Esophagus squamous epithelium (tissue), 5 donors: ENCODE measurements at places on chromosomes 3 and 15. TPM values are rescaled to one million over a fixed set of nuclear protein-coding genes. Genes with fewer than 3 reads are reported as not detected.
A peak's percentile ranks its signal among the peaks of the same experiment; 100 is the strongest.

The ADAMTS9 gene
- total RNA-seq: 15.1 TPM

The GADL1 gene
- not detected for total RNA-seq

The CSPG4 gene
- 5.6 TPM for total RNA-seq

The CSTA gene
- 2,581 TPM for total RNA-seq

The SPTBN5 gene
- total RNA-seq: 1.9 TPM

The CCR8 gene
- not detected for total RNA-seq

The NAALADL2 gene
- 0.85 TPM for total RNA-seq

The EXD1 gene
- not detected for total RNA-seq

The JAGN1 gene
- 38.8 TPM for total RNA-seq

DNA sequence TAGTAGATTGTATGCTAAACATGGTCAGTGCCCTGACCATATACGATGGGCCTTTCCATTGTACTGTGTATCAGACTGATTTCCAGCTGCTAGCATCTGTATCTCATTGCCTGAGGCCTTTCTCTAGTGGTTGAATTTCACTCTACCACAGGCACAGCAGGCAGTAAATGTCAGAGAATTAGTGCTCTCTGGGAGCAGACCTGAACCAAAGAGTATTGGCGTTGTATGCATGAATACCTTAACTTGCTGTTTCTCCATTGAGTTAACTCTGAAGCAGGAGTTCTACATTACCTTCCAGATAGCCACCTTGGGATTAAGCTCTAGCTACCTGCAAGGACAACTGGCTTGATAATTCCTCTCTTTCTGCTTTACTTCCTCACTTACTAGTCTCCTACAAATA, 439.2 kb upstream of the EPHA3 start:
- no peak for DNase-seq

GRCh38 chr15:39459548-39459947, 121.3 kb upstream of the THBS1 start:
- DNase-seq: no peak

- no peak for DNase-seq
Observed at GRCh38 chr3:70518356-70518755, 205.9 kb upstream of the MDFIC2 start.

GRCh38 chr3:28039829-28040228, 201.6 kb upstream of the CMC1 start:
- no peak for DNase-seq

DNA sequence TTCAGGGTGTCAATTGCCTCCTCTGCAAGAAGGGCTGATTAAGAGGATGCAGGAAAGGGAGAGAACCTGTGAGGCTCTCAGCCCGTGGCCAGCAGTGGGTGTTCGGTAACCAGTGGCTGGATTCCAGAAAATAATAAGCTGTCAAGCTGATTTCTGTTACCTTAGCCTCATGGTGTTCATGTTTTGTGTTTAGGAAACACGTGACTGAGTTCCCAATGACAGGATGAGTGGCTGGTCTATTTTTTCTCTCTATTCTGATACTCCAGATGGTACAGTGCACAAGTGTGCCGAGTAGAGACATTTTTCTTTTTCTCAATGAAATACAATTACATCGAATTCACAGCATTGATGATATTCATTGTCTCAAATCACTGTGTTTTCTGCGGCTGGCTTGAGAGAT, 43.6 kb downstream of the EDEM1 start:
- no peak for DNase-seq

DNA sequence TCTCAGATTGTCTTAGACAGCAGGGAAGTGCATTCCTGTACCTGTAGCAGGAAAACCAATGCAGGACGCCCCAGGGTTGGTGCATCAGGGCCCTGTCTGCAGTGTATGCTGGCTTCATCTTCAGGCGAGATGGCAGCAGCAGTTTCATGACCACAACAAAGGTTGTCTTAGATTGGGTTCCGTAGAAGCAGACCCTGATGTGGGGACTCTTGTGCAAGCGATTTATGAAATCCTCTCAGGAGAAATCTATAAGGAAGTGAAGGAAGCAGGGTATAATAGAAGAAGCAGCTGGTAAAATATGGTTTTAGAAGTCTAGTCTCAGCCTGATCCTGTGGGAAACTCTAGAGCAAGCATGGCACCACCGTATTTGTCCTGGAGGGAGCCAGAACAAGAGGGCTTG, 25.0 kb downstream of the DNAH1 start:
- no peak for DNase-seq

GRCh38 chr15:26325495-26325894, 447.4 kb downstream of the GABRB3 start:
- no peak for DNase-seq

DNA sequence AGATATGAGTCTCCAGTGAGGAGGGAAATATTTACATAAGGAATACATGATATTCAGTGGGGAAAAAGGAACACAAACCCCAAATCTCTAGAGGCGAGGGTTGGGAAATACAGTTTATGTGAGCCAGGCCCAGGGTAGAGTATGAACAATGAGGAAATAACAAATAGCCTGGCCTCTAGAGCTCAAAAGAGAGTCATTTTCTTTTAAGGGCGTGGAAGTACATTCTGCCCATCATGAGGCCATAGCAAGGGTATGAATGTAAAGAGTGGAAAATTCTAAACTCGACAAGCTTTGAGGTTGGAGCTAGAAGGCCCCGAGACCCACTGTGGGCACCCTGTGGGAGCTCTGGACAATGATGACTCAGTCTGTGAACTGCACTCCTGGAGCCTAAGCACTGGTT, 27.8 kb upstream of the IGF2BP2 start:
- DNase-seq: no peak

DNA sequence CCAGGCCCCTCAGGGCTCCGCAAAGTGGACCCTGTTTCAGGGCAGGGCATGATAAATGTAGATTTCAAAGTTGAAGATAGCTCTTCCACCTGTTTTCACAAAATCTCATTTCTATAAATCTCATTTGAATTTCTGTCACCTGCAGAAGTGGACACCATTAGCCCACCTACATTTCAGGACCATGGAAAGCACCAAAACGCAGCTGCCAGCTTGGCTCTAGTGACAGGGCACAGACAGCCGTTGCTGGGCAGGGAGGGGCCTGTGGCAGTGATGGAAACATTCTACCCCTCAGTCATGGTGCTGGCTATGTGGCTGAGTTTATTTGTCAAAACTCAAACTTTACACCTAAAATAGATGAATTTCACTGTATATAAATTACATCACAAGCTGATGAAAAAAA, 40.4 kb downstream of the PRR23E start:
- no peak for DNase-seq

DNA sequence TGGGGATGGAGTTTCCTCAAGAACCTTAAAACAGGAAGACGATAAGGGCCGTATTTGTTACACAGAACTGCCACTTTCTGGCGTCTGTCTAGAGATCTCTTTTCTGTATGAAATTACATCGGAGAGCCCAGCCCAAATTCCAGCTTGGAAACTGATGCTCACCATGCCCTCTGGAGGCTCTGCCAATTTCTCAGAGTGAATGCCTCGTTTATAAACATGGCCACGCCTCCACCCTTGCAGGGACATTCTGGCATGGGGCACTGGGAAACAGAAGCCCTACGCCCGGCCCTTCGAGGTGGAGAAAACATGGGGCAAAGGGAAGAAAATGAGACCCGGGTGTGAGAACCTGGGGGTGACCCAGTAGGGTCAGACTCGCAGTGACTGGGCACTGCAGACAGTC, 53.4 kb upstream of the SEC13 start:
- no peak for DNase-seq

- DNase-seq: peak; percentile 54
Observed at GRCh38 chr15:90059208-90059985, 42.9 kb downstream of the IDH2 start.

DNA sequence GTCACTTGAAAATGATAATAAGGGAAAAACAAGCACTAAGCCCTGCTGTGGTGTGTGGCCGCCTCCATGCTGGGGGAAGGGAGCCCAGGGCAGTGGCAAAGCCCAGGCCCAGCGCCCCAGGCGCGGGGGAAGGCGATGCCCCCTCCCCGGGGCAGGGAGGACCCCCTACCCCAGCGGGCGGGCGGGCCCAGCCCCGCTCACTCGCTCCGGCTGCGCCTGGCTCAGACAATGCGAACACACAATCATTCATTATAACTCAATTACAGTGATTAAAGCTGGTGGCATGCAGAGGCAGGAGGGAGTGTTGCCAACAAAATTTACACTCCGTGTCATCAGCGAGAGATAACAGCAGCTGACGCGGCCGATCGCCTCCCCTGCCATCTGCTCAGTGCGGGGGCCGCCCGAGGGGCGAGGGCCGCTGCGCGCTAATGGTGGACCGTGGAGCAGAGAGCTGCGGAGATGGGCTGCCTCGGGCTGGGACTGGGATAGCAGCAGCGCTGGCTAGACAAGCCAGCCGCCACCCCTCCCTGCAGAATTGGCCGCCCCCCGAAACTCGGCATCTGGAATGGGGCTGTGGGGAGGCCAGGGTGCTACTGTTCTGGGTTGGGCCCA, 64.1 kb downstream of the TLE3 start:
- DNase-seq: no peak

DNA sequence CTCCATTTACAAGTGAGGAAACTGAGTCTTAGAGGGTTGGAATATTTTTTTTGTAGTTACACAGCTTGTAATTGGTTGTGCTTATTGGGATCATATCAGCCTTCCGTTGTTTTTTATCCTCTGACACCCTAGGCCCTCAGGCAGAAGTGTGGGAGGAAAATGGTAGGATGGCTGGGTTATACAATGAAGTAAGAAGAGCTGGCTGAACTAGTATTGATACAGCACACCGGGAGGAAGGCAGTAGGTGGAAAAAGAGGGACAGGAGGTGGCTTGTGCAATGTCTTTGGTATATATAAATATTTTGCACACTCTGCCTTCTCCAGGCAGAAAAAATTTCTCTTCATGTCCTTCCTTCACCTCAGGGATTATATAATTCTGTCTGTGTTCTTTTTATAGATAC, 214.3 kb upstream of the SGO1 start:
- DNase-seq: no peak

- DNase-seq: no peak
Observed at GRCh38 chr3:105965384-105965783, 96.6 kb upstream of the CBLB start.

- no peak for DNase-seq
Observed at GRCh38 chr15:89958107-89958805, 42.9 kb upstream of the ZNF710 start.

GRCh38 chr15:38411902-38412301, 42.0 kb upstream of the FAM98B start:
- DNase-seq: no peak

DNA sequence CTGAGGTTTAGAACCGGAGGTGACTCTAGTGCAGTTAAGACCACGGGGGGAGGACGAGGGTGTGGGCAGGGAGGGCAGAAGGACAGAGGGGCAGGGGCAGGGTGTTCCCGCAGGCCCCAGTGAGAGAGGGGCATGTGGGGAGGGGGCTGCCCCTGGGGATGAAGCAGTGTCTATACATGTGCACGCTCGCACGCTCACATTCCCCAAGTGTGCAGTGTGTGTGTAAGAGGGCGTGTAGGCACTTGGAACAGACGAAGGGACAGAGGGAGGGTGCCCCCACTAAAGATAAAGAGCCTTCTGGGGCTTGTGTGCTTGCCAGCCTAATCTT, 69.5 kb upstream of the MEF2A start:
- DNase-seq: no peak

- no peak for DNase-seq
Observed at GRCh38 chr3:71541313-71541712, 42.2 kb downstream of the FOXP1 start.

- DNase-seq: no peak
Observed at GRCh38 chr3:177470197-177470941, 273.1 kb upstream of the TBL1XR1 start.

DNA sequence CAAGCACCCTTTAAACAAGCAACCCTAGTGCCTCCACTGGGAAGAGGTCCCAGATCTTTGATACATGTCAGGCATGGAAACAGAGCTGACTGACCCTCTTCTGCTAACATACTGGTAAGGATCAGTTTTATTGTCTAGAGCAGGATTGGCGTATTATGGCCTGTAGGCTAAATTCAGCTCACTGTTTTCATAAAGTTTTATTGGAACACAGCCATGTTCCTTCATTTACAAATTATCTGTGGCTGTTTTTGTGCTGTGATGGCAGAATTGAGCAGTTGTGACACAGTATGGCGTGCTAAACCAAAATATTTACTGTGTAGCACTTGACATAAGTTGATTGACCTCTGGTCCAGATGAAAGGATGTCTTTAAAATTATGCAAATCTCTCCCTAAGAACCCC, 45.0 kb downstream of the WDR76 start:
- no peak for DNase-seq

GRCh38 chr3:140593766-140594165, 84.1 kb upstream of the TRIM42 start:
- no peak for DNase-seq

GRCh38 chr15:57033715-57034439, 115.4 kb downstream of the TCF12 start:
- DNase-seq: no peak

GRCh38 chr3:110562621-110563020, 509.0 kb upstream of the NECTIN3 start:
- no peak for DNase-seq

GRCh38 chr3:53996141-53996874, 104.6 kb upstream of the SELENOK start:
- no peak for DNase-seq

DNA sequence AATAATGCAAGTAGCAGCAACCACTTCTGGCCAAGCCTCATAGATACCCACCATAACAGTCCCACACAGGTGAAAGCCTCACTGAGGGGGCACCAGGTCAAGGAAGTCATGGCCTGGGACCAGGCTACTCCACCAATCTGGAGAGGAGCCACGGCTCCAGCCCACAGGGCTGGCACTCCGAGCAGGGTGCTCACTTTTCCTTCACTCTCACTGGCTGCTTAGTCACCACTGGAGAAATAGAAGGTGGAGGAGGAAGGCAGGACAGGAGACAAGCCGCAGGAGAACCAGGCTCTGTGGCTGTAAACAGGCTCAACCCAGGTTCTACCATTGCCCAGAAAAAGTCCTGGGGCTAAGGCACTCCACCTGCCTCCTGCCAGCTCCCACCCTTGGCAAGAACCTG, 1.2 kb downstream of the USP19 start:
- no peak for DNase-seq
